Spinal cord (tissue), 10 donors: ENCODE measurements at places on chromosomes 16 and 17. TPM values are rescaled to one million over a fixed set of nuclear protein-coding genes. Genes with fewer than 3 reads are reported as not detected.

DNA sequence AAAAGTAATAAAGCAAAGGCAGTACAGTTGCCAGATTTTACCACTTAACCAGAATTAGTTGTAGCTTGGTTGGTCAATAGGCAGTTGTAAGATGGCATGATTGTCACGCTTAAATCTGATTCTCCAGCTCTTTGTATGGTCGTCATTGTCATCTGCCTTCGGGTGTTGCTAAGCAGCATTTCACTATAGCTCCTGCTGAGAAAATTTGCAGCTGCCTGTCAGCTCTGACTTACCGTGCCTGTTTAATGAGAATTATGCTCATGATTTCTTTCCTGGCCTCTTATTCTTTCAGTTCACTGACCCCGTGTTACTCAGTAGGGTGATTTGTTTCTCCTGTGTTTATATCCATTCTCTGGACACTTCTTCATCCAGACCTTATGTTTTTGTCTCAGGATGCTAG lies 66.7 kb downstream of the TANGO6 start:
- H3K4me1 ChIP-seq: no peaks in the 10 kb centered on the region
- H3K4me3 ChIP-seq: no peak overlapping the region
- peaks cover 5% of the 10 kb centered on the region for H3K36me3 ChIP-seq
- no peak overlapping the region for H3K27ac ChIP-seq
- H3K27me3 ChIP-seq: no peaks in the 10 kb centered on the region

GRCh38 chr17:63685041-63685440 lies 14.9 kb downstream of the LIMD2 start:
- no peak for DNase-seq
- H3K36me3 ChIP-seq: peaks cover 41% of the 10 kb centered on the region
- H3K27me3 ChIP-seq: no peaks in the 10 kb centered on the region
- H3K27ac ChIP-seq: no peak overlapping the region

DNA sequence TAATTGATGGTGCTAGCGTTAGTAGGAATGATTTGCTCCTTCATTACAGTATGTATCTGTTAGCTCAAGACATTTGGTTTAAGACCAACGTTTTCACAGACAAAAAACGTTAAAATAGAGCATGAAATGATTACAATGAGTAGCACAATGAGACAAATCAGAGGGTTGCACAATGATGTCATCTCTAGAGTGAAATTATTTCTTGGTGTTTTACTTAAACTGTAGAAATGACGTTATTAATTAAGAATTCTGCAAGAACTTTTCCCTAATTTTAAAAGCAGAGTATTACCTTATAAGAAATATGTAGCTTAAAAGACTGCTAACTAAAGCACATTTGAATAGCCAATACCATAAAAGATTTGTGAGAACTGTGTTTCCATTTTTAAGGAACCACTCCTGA lies 373.4 kb upstream of the KIF2B start:
- H3K27ac ChIP-seq: no peak overlapping the region
- H3K4me1 ChIP-seq: no peaks in the 10 kb centered on the region
- no peak for DNase-seq
- no peaks in the 10 kb centered on the region for H3K36me3 ChIP-seq

GRCh38 chr17:75319904-75320691 lies 30.9 kb upstream of the SLC25A19 start:
- H3K36me3 ChIP-seq: peaks cover 61% of the 10 kb centered on the region
- no peaks in the 10 kb centered on the region for H3K4me1 ChIP-seq
- no peak overlapping the region for H3K4me3 ChIP-seq
- no peak for DNase-seq

ERAL1 gene
- 64.6 TPM for polyA plus RNA-seq
